ENCODE measurements at places on chromosomes 2 and 18.

GRCh38 chr2:58896638-58897037, 655.5 kb upstream of the FANCL start:
- no peak for DNase-seq

GRCh38 chr2:203501873-203502272, 33.2 kb downstream of the RAPH1 start:
- DNase-seq, result no peak

DNA sequence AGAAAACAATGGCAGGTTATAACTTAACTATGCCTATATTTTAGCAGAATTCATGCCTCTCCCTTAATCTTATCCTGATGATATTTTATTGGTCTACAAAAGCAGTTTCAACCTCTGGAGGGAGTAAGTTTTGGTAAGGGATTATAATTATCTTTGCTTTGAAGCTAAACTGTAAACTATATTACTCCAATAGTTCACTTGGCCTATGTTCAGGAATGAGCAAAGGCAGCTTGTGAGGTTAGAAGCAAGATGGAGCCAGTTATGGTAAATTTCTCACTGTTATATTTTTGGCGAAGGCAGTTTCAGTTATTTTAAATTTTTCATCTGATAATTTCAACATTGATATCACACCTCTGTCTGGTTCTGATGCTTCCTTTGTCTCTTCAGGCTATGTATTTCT, 192.5 kb upstream of the RGPD4 start:
- DNase-seq, result no peak

DNA sequence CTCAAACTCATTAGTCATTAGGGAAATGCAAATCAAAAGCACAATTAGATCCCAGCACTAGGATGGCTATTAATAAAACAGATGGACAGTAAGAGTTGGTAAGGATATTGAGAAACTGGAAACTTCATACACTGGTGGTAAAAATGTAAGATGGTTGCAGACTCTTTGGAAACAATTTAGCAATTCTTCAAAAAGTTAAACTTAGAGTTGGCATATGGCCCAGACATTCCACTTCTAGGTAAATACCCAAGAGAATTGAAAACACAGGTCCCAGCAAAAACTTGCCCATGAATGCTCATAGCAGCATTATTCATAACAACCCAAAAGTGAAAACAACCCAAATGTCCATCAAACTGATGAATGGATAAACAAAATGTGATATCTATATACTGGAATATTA, 84.9 kb upstream of the ZFP36L2 start:
- DNase-seq, result no peak

- no peak for DNase-seq
Observed at GRCh38 chr2:39782591-39782990, 3.5 kb upstream of the THUMPD2 start.

DNA sequence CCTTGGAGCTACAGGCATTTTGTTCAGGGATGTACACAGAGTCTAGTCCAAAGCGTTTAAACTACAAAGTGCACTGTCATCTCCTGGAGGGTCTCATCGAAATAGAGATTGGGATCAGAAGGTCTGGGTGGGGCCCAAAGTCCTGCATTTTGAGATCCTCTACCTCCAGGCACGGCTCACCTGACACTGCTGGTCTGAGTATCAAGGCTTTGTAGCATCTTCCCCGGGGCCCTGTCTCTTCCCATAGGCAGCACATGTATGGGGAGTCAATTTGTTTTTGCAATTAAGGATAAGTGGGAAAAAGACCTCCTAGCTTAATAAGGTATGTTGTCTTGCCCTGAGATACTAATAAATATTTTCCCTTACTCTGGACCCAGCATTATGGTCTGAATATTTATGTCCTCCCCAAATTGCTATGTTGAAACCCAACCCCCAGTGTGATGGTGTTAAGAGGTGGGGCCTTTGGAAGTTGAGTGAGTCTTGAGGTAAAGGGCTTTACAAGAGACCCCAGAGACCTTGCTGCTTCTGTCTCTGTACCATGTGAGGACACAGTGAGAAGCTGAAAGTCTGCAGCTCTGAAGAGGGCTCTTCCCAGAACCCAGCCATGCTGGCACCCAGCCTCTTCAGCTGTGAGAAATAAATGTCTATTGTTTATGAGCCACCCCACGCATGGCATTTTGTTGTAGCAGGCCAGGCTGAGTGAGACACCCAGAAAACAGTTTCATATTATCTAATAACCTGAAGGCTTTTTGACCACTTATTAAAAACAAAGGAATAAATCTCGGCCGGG, 258.7 kb upstream of the HS6ST1 start:
- no peak for DNase-seq

- DNase-seq, result no peak
Observed at GRCh38 chr2:8487461-8487932, 194.4 kb upstream of the ID2 start.

DNA sequence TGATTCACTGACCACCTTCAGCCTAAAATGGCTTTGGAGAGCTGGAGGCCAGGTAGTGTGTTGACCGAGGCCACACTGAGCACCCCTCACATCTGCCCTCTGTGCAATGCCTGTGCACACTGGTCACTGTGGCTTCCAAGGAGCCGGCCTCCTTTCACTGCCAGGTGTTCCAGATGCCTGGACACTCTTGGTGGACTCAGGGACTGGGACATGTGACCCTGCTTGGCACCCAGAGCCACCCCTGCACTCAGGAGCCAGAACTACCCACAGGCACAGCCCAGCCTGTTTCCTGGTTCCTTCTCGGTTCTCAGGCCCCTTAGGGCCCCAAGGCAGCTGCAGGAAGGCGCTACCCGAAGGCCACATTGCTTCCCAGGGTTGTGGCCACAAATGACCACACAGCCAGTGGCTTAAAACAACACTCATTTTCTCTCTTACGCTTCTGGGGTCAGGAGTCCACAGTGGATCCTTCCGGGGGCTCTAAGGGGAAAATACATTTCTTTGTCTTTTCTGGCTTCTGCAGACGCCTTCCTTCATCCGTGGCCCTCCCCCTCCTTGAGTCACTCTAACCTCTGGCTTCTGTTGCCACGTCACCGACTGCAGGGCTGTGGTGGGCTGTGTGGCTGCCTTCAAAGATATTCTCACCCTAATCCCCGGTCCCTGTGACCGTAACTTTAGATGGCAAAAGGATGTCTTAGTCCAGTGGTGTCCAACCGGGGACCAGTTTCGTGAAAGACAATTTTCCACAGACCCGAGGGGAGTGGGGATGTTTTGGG, 78.6 kb downstream of the ASB1 start:
- DNase-seq, result no peak

- no peak for DNase-seq
Observed at GRCh38 chr2:209719034-209719433, 52.6 kb upstream of the UNC80 start.

DNA sequence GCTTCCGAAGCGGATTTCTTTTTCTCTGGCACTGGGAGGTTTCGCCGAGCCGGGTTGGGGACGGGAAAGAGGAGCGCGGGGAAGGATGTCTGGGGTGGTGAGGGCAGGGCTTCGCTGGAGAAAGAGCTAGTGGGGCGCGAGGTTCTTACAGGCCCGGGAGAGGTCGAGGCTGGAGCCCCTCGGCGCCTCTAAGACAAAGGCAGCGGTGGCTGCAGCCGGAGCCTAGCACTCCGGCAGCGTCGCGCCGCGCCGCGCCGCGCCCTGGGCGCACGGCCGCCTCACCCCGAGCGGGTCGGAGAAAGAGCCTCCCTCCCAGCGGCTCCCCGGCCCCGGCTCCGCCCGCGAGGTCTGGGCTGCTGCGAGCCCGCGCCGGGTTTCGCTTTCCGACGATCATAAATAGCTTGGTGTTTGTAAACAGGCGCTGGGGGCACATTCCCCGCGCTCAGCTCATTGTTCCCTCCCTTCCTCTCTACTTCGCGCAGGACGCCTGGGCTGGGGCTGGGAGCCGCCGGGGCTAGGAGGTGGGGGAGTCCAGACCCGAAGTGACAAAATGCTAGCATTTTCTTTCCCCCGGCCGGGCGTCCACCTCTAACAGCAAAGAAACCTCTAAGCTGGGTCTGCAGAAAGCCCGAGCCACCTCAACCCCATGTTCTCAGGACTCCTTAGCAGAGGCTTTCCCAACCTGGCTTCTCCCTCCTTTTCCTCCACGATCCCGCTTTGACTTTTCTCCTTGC, 813 bp upstream of the MEIS1 start:
- DNase-seq, result no peak

DNA sequence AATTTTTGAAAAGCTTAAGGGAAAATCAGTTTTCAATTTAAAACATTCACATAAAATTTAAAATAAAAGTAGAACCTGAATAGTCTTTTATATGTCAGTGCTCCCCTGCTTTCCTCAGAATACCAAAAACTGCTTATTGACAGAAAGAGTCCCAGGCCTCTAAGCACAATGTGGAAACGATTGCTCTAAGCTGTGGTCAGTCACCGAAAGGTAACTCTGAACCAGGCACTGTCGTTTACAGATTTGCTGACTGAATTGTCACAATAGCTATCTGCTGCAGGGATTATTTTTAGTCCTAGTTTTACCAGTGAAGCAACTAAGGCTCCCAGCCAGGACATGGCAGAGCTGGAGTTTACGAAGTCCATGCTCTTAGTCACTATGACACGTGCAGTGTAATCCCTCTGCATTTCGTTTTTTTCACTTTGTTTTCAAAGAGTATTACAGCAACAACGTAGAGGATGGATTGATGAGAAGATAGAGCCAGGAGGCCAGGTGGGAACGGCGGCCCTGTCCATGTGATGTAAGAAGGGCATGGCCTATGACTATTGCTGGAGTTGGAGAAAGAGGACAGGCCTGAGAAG, 28.1 kb upstream of the TMEM247 start:
- DNase-seq, result no peak

DNA sequence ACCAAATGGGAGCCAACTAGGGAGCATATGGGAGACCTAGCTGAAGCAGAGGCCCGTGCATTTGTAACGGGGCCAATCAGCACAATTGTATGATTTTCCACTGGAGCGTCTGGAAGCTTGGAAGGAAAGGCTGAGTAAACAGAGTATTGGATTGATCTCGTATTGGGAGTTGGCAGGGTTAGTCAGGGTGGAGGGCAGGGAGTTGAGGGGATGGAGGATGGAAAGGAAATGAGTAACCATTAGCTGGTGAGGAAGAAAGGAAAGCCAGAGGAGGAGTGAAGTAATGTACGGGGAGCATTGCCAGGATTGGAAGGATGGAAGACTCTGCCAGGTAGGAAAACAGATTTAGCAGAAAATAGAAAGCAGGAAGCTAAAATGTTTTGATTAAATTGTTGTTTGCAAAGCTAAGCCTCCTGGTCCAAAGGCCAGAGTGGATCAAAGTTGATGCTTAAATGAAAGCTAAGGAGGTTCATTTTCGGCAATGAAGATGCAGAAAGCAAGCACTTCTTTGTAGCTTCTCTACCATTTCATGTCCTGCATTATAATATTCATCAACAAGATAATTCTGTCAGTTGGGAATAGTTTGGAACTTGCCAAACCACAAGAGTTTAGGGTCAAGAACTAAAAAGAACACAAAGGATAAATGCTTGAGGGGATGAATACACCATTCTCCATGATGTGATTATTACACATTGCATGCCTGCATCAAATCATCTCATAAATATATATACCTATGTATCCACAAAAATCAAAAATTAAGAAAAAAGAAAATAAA, 75.6 kb upstream of the TTN start:
- DNase-seq, result no peak

DNA sequence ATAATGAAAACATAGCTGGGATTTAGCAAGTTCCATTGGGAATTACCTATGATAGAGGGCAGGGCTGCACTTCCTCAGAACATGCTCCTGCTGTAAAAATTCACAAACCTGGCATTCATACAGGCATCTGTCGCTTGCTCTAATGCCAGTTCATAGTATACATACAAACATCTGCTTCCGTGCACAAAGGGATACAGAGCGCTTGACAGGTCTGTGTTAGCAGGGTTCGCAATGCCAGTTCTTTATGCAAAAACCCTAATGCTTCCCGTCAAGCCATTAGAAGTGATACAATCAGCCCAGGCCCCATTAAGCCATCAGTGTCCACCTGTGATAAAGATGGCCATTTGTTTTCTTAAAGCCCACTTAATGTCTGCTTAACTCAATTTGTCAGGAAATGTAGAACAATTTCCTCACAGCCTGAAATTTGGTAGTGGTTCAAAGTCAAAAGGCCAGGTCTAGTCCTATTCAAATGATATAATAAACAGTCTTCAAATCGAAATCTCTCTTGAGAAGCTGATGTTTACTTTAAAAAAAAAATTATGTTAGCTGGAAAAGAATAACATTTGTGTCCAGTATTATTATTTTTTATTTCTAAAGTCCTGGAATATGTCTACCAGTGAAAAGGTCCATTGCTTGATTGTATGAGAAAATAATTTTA, 556.3 kb downstream of the ARHGAP15 start:
- no peak for DNase-seq

- DNase-seq, result no peak
Observed at GRCh38 chr2:74511104-74511989, 2.9 kb upstream of the TLX2 start.

GRCh38 chr2:38220164-38220563, 144.2 kb upstream of the CYP1B1 start:
- DNase-seq, result no peak

DNA sequence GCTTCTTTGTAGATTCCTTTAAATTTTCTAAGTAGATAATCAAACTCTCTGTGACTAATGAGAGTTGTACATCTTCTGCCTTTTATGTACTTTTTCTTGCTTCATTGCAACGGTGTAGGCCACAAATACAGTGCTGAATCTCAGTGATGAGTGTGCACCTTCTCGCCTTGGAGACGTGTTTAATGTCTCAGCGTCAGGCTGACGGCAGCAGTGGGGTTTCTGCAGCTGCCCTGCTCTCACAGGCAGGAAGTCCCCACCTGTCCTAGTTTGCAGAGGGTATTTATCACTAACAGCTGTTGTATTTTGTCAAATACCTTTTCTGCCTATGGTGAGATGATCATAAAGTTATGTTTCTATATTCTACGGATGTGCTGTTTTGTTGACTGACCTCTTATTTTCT, 13.3 kb downstream of the AGXT start:
- no peak for DNase-seq

- no peak for DNase-seq
Observed at GRCh38 chr2:162403884-162404283, 60.0 kb downstream of the GCA start.

- no peak for DNase-seq
Observed at GRCh38 chr2:140027320-140027719, 1247.1 kb upstream of the NXPH2 start.

DNA sequence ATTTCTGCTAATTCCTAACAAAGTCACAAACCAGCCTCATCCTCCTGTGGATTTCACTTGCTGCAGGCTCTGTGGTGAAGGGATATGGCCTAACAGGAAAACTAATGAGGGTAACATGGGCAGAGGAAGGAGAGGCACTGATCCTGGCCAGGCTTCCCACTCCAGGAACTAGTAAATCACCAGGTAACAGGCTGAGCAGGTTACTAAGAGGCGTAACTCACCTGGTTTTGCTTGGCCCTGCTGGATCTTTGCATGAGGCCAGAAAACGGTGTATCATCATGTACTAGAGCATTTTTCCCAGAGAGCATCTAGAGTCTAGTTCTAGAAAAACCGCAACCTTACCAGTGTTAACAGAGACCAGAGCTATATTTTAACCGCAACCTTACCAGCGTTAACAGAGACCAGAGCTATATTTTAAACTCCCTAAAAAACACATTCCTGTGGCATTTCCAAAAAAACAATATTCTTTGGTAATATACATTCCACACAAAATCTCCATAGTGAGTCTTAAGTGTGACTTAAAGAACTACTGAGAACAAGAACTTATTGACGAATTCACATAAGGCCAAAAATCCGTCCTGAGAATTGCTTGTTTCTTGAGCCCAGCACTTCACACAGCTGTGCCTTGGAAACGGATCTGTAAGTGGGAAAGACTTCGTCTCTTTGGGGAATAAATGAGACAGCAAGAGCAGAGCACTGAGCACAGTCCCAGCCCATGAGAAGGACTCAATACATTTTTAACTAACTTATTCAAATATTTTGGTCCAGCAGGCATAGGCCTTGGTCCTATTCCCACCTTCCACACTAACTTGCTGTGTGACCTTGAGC, 43.4 kb downstream of the DPP4 start:
- no peak for DNase-seq

GRCh38 chr2:14180333-14180732, 452.2 kb upstream of the LRATD1 start:
- DNase-seq, result no peak
